T-cell (primary cell): ENCODE measurements at places on chromosomes 6 and 20. TPM values are rescaled to one million over a fixed set of nuclear protein-coding genes. Genes with fewer than 3 reads are reported as not detected.

- no peaks in the 10 kb centered on the region for H3K36me3 ChIP-seq
- no peak for DNase-seq
These were observed 99.9 kb upstream of the MYLIP start for GRCh38 chr6:16028966-16029365.

DNA sequence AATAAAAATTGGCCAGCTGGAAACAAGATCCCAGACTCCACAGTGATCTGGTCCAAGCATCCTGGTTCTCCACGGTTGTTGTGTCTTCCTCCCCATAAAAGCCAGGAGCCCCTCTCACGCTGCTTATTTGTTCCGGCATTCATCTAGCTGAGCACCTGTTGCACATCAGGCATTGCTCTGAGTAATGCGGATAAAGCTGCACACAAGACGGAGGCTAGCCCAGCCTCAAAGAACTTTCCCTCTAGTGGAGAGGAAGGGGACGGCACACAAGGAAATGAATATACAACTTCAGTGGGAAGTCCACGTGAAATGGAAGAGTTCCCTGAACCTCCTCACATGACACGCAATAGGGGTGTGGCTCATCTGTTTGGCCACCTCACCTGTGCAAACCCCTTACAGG lies 30.3 kb upstream of the NXT1 start:
- no peaks in the 10 kb centered on the region for H3K36me3 ChIP-seq
- H3K4me3 ChIP-seq: no peak overlapping the region
- H3K27ac ChIP-seq: no peak overlapping the region

DNA sequence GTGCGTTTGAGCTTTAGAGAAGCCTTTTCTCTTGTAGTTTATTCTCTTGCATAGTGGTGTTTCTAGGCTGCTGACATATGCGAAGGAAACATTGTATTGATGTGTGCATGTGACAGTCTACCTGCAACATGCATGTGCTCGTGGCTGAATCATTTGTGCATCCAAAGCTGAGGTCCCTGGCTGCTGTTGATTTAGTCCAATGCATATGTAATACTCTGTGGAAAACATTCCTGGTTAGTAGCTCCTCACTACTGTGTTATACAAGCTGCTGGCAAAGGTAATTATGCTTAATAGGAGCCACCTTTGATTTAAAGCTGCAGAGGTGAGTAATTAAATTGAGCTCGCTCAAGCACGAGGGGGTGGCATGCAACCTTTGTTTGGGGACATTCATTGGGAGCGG lies 24.5 kb downstream of the TSHZ2 start:
- H3K27ac ChIP-seq: no peak overlapping the region
- H3K36me3 ChIP-seq: no peaks in the 10 kb centered on the region
- H3K4me1 ChIP-seq: peaks cover 5% of the 10 kb centered on the region
- DNase-seq: no peak
- H3K27me3 ChIP-seq: no peaks in the 10 kb centered on the region
- H3K4me3 ChIP-seq: no peak overlapping the region

GRCh38 chr6:7910298-7910653 lies 312 bp downstream of the TXNDC5 start:
- peaks cover 9% of the 10 kb centered on the region for H3K27me3 ChIP-seq
- H3K36me3 ChIP-seq: no peaks in the 10 kb centered on the region
- no peak overlapping the region for H3K27ac ChIP-seq
- peaks cover 13% of the 10 kb centered on the region for H3K4me1 ChIP-seq

GRCh38 chr6:4853782-4854511 lies 77.7 kb downstream of the CDYL start:
- no peak overlapping the region for H3K27ac ChIP-seq
- DNase-seq: no peak
- H3K4me3 ChIP-seq: no peak overlapping the region
- no peaks in the 10 kb centered on the region for H3K27me3 ChIP-seq

- H3K4me1 ChIP-seq: peaks cover 81% of the 10 kb centered on the region
- H3K27me3 ChIP-seq: peaks cover 22% of the 10 kb centered on the region
- no peaks in the 10 kb centered on the region for H3K36me3 ChIP-seq
- no peak overlapping the region for H3K4me3 ChIP-seq
- no peak overlapping the region for H3K27ac ChIP-seq
These were observed 642 bp downstream of the NKX2-2 start for GRCh38 chr20:21513181-21513663.

GRCh38 chr20:62508641-62509051 lies 32.9 kb upstream of the GATA5 start:
- peaks cover 28% of the 10 kb centered on the region for H3K27me3 ChIP-seq
- no peak overlapping the region for H3K27ac ChIP-seq
- peaks cover 7% of the 10 kb centered on the region for H3K4me1 ChIP-seq
- no peaks in the 10 kb centered on the region for H3K36me3 ChIP-seq
- no peak overlapping the region for H3K4me3 ChIP-seq

- H3K4me1 ChIP-seq: peaks cover 4% of the 10 kb centered on the region
- no peaks in the 10 kb centered on the region for H3K36me3 ChIP-seq
- no peak overlapping the region for H3K27ac ChIP-seq
- H3K27me3 ChIP-seq: no peaks in the 10 kb centered on the region
- no peak overlapping the region for H3K4me3 ChIP-seq
These were observed 225.6 kb upstream of the JARID2 start for GRCh38 chr6:15020119-15020770.

DNA sequence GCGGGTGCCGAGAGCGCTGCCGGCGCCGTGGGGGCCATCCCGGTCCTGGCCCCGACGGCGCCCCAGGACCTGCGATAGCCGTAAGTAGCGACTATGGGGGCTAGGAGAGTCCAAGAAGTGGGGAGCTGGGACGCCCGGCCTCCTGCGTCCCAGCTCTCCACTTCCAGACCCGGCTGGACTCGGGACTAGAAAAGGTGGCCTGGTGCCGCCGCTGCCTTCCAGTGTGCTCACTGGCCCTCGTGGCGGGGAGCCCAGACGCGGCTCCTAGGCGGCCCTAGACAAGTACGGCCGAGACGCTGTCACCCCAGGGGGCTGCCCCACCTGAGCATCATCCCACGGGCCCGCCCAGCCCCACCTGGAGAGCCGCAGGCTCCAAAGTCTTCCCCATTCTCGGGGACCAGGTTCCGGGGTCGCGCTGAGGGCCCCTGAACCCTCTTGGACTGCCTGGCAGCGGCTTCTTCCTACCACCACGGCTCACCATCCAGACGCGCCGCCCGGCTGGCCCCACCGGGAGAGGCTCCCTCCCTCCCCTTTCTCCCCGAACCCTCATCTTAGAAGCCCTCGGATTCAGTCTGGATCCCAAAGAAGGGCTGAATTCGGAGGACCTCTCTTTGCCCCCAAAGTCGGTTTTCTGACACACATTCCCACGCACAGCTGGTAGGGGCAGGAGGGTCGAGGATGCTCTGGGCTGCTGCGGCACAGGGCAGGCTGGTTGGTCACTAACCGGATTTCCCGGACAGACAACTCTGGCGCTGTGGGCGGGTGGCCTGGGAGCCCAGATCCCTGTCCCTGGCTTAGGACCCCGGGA lies 870 bp upstream of the MDFI start:
- peaks cover 65% of the 10 kb centered on the region for H3K27me3 ChIP-seq
- H3K4me1 ChIP-seq: peaks cover 2% of the 10 kb centered on the region
- no peak overlapping the region for H3K27ac ChIP-seq
- no peak for DNase-seq
- H3K36me3 ChIP-seq: no peaks in the 10 kb centered on the region

DNA sequence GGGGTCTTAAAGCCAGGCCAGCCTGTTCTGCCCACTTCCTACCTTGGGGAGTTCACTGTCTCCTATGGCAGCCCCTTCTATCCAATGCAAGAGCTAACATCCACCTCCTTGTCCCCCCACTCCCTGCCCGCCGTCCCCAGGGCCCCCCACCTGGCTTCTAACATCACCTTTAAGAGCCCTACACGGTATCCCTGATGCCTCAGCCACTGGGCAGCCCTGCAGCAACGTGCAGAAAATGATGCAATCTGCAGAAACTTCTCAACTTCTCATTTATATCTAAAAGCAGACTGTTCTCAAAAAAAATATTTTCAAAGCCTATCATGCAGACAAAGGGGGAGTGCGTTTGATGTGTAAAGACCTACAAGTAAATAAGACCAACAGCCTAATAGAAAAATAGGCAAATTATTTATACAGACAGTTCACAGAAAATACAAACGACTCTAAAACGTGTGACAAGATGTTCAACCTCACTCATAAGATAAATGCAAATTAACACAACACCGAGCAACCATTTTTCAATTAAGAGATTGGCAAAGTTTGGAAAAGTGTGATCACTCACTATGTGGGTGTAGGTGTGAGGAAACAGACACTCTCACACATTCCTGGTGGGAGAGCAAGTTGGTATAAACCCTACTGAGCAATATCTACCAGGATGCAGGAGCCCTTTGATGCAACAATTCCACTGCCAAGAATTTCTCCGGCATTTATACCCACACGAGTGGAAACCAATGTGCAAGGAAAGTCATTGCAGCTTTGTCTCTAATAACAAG lies 15.1 kb upstream of the HCK start:
- H3K4me3 ChIP-seq: no peak overlapping the region
- H3K4me1 ChIP-seq: no peaks in the 10 kb centered on the region
- H3K27me3 ChIP-seq: peaks cover 44% of the 10 kb centered on the region
- no peak for DNase-seq

DNA sequence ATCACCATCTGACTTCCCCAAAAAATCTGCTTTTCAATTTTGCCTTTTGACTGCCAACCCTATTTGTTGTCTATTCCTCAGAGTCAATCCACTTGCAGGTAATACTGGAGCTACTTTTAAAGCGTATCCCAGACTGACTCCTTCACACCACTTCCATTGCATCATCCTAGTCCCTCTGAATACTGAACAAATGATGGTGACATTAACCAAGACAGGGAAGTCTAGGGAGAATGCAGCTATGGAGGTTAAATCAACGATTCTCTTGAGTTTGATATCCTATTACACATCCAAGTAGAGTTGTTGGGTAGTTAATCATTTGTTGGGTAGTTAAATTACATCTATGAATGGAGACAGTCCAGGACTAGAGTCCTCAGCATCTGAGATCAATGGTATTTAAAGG lies 2.0 kb downstream of the OGFRL1 start:
- H3K27me3 ChIP-seq: no peaks in the 10 kb centered on the region
- H3K36me3 ChIP-seq: peaks cover 11% of the 10 kb centered on the region
- no peak overlapping the region for H3K4me3 ChIP-seq
- DNase-seq: no peak
- no peak overlapping the region for H3K27ac ChIP-seq

FKBP1C gene
- total RNA-seq: 0.55 TPM

CDSN gene
- total RNA-seq: not detected

TMC2 gene
- total RNA-seq: not detected

ANKRD66 gene
- not detected for total RNA-seq

ADTRP gene
- total RNA-seq: 23.9 TPM

ID1 gene
- total RNA-seq: 1.4 TPM

SYCP2L gene
- total RNA-seq: 0.56 TPM

BMP6 gene
- 0.23 TPM for total RNA-seq

IRF4 gene
- 56.5 TPM for total RNA-seq

ZC2HC1B gene
- total RNA-seq: not detected

GNMT gene
- total RNA-seq: 1.3 TPM

HLA-DQB2 gene
- total RNA-seq: 3.1 TPM
